Stimulated activated CD8-positive, alpha-beta memory T cell treated with anti-CD3 and anti-CD28 coated beads, Interleukin-2, amount 100 ng/mL, for 1 hour (primary cell): ENCODE measurements at places on chromosomes 11 and 22.

DNA sequence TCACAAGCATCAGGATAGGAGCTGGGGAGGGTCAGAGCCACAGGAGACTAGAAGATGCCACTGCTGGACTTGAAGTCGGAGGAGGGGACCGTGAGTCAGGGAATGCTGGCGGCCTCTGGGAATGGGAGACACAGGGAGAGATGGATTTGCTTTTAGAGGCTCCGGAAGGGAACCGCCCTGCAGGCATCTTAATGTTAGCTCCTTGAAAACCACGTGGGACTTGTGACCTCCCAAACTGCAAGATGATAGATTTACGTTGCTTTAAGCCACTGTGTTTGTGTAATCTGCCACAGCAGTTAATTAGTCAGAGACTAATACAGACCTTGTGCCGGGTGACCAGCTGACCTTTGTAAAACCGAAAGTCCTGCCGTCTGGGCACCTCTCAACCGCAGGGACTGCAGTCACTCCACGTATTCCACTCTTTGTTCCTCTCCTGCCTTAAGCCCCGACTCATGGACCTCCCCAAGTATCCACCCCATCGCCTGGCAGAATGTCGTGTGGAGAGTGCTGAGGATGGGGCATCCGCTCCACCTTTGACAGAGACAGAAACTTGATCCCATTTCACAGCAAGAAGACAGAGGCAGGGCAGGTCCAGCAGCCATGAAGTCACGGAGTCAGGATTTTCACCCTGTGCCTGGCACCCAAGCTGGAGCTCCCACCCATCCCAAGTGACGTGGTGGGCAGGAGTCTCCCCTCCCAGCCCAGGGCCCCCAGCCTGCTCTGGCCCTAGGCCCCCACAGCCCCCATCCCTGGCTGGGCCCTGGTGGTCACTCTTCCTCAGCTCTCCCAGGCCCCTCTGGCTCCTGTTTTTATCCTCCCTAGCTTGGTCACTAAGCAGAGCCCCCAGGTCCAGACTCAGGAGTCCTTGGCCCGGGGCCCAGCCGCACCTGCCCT is 19.4 kb upstream of the CTSD start:
- no peak for DNase-seq

DNA sequence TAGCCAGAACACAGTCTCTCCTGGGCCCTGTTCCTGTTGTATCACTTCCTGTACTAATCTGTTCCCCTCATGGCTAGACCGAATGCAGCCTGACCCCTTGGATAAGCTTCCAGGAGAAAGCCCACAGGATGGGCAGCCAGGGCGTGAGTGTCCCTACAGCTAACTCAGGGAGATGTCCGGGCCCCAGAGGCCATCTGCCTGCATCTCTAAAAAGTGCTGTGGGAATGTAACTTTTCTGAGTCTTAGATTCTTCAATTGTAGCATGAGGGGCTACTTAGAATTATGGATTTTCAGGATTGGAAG is 7.7 kb upstream of the MALAT1 start:
- DNase-seq, result no peak

DNA sequence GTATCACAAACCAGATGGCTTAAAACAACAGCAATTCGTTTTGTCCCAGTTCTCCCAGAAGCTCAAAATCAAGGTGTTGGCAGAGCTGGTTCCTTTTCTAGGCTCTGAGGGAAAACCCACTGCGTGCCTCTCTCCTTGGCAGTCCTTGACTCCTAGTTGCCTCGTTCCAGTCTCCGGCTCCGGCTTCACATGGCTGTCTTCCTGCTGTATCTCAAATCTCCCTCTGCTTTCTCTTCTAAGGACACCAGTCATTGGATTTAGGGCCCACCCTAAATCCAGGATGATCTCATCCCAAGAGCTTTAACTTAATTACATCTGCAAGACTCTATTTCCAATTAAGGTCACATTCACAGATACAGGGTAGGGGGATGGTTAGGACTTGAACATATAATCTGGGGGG is 9.2 kb upstream of the NAA40 start:
- DNase-seq, result no peak

DNA sequence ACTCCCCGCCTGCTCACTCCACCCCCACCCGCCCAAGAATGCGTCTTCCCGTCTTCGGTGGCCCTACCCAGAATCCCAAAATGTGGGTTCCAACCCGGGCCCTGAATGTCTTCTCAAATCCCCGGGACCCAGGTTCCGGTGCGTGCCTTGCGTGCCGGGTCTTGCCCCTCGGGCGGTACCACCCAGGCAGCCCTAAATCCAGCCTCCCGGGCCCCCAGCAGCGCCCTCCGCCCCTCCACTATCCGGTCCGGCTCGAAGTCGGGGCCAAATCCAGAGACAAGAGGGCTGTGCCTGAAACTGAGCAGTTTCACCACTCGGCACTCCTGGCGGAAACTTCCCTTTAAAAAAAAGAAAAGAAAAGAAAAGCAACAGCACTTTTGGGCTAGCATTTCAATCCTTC is 16.3 kb upstream of the CCT8L2 start:
- no peak for DNase-seq

GRCh38 chr11:58923300-58923788 is 15.9 kb upstream of the GLYATL1 start:
- no peak for DNase-seq

DNA sequence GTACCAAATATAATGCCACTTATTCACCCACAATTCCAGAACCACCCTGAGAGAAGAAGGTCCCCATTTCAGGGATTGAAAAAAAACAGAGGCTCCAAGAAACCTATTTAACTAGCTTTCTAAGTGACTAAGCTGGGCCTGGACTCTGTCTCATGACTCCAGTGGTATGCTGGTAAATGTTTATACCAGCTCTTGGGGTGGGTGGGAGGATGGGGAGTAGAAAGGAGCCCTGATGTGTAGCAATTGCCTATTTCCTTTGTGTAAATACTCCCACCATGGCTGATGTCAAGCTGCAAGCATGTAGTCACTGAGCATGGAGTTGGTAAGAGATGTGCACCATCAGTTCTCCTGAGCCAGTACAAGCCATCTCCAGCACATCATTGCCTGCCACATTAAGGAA is 2.8 kb downstream of the PRG3 start:
- no peak for DNase-seq

GRCh38 chr11:47899801-47900200 is 51.7 kb upstream of the NUP160 start:
- DNase-seq, result no peak

GRCh38 chr11:118912742-118913410 is 12.8 kb downstream of the BCL9L start:
- DNase-seq, result no peak

- DNase-seq, result no peak
These were observed 24.2 kb upstream of the FLI1 start for GRCh38 chr11:128669506-128670270.

- DNase-seq, result no peak
These were observed 102.1 kb downstream of the ARHGAP32 start for GRCh38 chr11:129090056-129090455.

GRCh38 chr11:63869171-63869591 is 30.3 kb downstream of the MARK2 start:
- DNase-seq, result no peak

DNA sequence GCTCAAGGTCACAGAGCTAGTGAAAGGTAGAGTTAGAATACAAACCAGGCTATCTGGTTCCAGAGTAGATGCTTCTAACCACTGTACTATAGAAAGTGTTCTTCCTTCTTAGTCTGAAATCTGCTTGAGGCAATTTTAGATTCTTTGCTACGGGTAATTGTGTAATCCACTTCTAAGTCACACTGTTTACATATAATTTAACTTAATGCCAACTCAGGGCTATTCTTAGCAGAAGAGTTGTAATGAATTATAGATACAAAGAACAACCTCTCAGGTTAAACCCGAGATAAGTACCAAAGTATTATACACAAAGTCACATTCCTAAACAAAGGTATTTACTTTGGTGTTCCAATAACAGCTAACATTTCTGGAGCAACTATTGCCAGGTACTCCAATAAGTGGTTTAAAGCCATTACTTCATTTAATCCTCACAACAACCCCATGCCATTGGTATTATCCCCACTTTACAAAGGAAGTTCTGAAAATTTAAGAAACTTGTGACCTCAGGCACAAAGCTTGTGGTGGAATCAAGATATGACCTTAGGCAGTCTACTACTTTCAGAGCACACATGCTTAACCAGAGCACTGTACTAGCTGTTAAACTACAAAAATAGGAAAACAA is 31.1 kb upstream of the DDI1 start:
- no peak for DNase-seq

DNA sequence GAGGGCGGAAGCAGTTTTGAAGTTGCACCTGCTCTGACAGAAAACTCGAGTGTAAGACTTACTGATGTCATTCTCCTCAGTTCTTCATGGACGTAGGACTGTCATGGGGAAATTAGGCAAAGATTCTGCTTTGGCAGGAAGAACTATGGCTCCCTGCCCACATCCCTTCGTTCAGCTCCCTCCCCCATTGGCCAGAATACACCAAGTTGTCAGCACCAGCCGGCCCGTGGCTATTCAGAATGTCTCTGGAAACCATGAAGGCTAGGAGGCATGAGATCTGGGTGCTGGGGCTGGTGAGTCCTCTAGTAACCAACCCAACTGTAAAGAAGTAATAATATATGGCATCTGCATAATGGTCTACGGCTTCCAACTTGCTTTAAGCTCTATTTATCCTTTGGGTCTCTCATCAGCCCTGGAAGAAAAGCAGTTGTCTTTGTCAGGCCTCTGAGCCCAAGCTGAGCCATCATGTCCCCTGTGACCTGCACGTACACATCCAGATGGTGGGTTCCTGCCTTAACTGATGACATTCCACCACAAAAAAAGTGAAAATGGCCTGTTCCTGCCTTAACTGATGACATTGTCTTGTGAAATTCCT is 74.1 kb downstream of the PIWIL4 start:
- DNase-seq, result no peak

GRCh38 chr11:82577246-82577645 is 156.4 kb downstream of the FAM181B start:
- no peak for DNase-seq

DNA sequence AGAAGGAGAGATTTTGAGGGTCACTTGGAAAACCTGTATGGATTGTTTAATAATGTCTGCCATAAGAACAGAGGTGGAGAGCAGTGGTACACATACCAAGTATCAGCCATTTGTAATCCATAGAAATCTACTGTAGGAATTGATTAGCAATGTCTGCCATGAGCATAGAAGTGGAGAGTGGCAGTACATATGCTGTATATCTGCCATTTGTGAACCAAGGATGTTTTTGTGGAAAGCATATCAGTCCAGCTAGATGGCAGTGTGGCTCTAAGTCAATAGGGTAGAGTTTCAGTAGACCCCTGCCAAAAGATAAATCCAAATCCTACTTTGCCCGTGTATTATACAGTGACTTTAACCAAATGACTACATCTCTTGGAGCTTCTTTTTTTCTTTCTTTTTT is 82.9 kb upstream of the SEZ6L start:
- no peak for DNase-seq
